ENCODE measurements at places on chromosomes 13 and 19.

GRCh38 chr13:47019977-47020376 is 123.1 kb upstream of the HTR2A start:
- no peak for DNase-seq

DNA sequence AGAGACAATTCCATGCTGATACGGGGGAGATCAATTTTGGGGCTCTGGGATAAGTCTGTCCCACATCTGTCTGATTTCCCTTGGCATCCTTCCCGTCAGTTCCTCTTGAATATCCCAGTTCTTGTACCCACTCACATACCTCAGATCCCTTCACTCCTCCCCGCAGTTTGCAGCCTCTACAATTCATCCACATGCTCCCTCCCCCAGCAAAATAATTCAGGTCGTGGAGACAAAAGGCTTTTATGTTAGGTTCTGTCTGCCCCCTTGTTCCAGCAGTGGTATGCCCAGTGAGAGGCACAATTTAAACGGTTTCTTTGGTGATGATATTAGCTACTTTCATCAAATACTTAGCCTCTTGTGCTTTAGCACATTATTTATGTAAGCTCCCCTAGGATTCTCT is 9.6 kb downstream of the RPS16 start:
- no peak for DNase-seq

- no peak for DNase-seq
Measured at GRCh38 chr13:38135592-38135991, 214.1 kb upstream of the UFM1 start.

GRCh38 chr19:37313335-37313627 is 57.6 kb upstream of the ZNF527 start:
- DNase-seq: no peak

GRCh38 chr19:35738021-35738886 is 4.0 kb downstream of the IGFLR1 start:
- DNase-seq: no peak

GRCh38 chr13:33467556-33467955 is 182.0 kb upstream of the STARD13 start:
- DNase-seq: no peak
